ENCODE measurements at places on chromosomes 12 and 14. TPM values are rescaled to one million over a fixed set of nuclear protein-coding genes. Genes with fewer than 3 reads are reported as not detected.

GRCh38 chr12:107492393-107493134, 193.0 kb upstream of the PWP1 start:
- no peak for DNase-seq

DNA sequence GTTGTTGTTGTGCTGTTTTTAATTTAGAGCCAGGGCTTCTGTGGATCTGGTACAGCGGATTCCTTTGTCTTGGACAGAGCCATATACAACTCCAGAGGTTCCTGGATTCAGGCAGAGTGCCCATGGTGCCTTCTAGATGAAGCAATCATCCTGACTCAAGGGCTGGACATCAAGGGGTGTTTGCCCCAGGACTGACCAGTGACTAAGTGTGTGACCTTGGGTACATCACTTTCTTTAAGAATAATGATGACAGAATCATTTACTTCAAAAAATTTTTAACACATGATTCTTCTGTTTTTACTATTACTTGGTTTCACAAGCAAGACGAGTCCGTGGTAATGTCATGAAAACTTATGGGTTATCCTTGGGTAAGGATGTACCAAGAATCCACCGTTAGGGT, 397.3 kb downstream of the ZFP36L1 start:
- DNase-seq: no peak

- no peak for DNase-seq
Observed at GRCh38 chr14:27672047-27672446, 1074.2 kb upstream of the NOVA1 start.

KHNYN gene
- 25.1 TPM for total RNA-seq

DNA sequence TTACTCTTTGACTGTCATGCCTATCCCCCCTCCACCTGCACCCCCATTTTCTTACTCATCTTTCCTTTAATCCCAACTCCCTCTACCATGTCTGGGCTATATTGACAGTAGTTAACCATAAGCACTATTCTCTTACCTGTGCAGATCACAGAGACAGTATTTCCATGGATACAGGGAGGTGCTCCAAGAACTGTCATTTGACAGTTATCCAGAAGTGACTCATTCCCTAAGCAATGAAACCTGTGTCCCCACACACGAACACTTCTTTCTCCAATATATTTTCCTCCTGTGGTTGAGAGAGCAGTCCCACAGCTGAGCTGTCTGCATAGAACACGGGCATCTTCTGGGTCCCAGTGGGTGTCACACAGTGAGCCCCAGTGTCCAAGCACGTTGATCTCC, 68.8 kb downstream of the CD163L1 start:
- no peak for DNase-seq

GRCh38 chr12:11510671-11511070, 115.3 kb upstream of the PRB2 start:
- DNase-seq: no peak

- peak; percentile 40 for DNase-seq
Observed at GRCh38 chr14:20332788-20333493, at the start of gene CCNB1IP1. Gene CCNB1IP1 (minus strand): TSS chr14:20333279. CDS start chr14:20316523, 16,756 bp downstream.

- no peak for DNase-seq
Observed at GRCh38 chr14:43141636-43142191, 1365.4 kb downstream of the FSCB start.

DNA sequence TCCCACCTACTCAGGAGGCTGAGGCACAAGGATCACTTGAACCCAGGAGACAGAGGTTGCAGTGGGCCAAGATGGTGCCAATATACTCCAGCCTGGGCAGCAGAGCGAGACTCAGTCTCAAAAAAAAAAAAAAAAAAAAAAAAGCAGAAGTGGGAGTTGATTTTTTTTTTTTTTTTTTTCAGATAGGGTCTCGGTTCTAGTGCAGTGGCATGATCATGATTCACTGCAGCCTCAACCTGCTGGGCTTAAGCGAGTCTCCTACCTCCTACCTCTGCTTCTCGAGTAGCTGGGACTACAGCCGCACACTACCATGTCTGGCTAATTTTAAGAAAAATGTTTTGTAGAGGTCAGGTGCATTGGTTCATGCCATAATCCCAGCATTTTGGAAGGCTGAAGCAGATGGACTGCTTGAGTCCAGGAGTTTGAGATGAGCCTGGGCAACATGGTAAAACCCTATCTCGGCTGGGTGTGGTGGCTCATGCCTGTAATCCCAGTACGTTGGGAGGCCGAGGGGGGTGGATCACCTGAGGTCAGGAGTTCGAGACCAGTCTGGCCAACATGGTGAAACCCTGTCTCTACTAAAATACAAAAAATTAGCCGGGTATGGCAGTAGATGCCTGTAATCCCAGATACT, 16.3 kb upstream of the HSP90AA1 start:
- DNase-seq: no peak

DNA sequence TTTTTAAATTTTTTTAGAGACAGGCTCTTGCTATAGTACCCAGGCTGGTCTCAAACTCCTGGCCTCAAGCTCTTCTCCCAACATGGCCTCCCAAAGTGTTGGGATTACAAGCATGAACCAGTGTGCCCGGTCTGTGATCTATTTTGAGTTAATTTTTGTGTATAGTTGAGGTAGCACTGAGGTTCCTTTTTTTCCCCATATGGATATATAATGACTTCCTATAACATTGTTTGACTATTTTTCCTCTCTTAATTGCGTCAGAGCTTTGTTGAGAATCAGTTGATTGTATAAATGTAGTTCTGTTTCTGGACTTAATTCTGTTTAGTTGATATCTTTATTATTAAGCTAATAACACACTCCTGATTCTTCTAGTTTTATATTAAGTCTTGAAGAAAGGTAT, 8.6 kb upstream of the M6PR start:
- no peak for DNase-seq

CD69 gene
- total RNA-seq: 1.1 TPM

DNA sequence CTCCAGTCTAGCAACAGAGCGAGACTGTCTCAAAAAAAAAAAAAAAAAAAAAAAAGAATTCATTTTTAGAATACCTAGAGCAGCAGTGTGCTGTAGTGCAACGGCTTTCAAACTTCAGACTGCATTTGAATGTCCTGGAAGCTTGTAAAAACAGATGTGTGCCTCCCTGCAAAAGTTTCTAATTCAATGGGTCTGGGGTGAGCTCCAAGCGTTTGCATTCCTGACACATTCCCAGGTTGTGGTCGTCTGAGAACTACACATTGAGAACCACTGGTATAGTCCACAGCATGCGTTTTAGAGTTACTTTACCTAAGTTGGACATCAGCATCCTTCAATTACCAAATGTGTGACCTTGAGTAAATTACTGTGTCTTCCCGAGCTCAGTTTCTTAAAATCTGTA, 816.8 kb downstream of the NRXN3 start:
- DNase-seq: no peak

GRCh38 chr12:124363353-124363965, 68.6 kb downstream of the RFLNA start:
- no peak for DNase-seq

GRCh38 chr14:93318927-93319326, 13.9 kb downstream of the BTBD7 start:
- DNase-seq: no peak

GRCh38 chr12:97168804-97169203, 261.7 kb downstream of the NEDD1 start:
- DNase-seq: no peak

RASAL1 gene
- total RNA-seq: not detected

- no peak for DNase-seq
Observed at GRCh38 chr14:33762161-33762851, 188.6 kb downstream of the EGLN3 start.

DNA sequence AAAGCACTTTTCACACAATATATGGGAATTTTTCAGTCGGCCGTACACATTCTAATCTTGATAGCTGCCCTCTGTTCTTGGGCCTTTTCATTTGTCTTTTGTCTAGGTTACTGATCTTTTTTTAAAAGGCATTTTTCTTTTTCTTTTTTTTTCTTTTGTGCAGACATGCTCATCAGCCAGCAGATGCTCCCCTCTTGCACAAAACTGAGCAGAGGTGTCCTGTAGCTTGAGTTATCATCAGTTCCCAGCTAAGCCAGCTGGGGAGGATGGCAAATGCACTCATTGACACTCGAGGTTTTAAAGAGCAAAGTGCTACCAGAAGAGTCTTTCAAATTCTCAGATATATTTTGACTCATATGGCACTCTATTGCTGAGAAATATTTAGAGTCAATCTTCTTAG, 913.9 kb upstream of the SEL1L start:
- no peak for DNase-seq

KCNA5 gene
- total RNA-seq: 2.2 TPM

RNU4-1 gene
- total RNA-seq: 1,438 TPM

DNA sequence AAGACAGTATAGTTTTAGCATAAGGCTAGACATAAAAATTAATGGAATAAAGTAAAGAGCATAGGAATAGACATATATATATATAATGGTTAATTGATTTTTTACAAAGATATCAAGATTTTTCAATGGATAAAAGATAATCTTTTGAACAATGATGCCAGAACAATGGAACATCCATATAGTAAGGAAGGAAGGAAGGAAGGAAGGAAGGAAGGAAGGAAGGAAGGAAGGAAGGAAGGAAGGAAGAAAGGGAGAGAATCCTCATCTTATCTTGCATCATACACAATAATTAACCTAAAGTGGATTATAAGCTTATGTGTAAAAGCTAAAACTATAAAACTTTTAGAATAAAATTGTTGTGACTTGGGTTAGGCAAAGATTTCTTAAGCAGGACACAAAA, 9.8 kb upstream of the NELL2 start:
- DNase-seq: no peak

DNA sequence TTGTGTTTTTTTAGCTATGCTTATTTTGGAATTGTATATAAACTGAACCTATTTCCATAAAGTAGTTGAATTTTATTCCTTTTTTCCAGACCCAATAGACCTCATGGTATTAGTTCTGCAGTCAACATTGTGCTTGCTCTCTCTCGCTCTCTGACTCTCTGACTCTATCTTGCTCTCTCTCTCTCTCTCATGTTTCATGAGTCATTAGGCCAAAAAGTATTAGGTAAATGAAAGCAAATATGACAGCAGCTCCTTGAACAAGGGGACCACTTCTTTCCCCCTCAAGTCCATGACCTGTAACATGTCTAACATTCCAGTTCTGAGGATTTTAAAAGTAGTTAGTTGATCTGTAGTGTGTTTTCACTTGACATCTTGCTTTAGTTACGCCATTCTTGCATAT, 14.0 kb upstream of the C12orf71 start:
- DNase-seq: no peak

DNA sequence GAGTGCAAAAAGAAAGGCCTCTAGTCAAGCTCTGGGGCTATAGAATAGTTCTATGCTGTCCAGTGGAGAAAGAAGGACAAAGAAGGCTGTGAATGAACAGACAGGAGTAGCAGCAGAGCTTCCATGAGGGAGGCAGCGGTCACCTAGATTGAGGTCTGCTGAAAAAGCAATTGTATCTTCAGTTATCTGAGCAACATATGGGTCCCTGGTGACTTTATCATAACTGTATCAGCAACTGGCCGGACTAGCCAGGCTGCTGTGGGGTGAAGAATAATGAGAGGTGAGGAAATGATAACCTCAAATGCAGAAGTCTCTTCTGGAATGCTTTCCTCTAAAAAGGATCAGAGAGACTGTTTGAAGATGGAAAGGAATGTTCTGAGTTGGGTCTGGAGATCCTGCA, 971.3 kb upstream of the TMEM132C start:
- DNase-seq: no peak

- DNase-seq: peak; percentile 78
Observed at GRCh38 chr12:119060847-119061796, 79.8 kb downstream of the SRRM4 start.

GRCh38 chr12:71536279-71536938, 96.8 kb downstream of the LGR5 start:
- no peak for DNase-seq

DNA sequence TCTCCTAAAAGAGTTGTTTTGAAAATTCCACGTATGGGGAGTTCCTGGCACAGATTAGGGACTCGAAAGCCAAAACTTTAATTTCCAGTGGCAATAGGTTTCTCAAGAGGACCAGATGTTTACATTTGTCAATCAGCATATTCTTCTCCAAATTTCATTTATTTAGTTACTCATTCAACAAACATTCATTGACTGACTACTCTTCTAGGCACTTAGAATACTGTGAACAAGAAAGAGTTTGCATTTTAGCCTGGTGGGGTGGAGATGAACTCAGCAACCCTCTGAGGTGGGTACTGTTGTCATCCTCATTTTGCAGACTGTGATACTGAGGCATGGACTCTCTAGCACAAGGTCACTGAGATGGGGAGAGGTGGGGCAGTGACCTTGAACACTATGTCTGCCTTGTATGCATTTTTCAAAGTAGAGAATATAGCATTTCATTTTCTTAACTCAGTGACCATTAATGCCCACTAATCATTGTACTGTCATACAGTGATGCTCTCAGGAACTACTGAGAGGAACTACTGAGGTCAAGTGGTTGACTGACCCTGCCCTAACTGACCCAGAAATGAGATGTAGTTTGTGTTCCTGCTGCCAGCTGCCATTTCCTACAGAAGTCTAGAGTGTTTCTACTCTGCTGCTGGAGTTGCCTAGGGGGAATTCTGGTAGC, 2.2 kb downstream of the L3HYPDH start:
- DNase-seq: no peak

GRCh38 chr12:67452119-67452805, 183.1 kb downstream of the CAND1 start:
- DNase-seq: no peak

MFAP5 gene
- total RNA-seq: 29.1 TPM

DNA sequence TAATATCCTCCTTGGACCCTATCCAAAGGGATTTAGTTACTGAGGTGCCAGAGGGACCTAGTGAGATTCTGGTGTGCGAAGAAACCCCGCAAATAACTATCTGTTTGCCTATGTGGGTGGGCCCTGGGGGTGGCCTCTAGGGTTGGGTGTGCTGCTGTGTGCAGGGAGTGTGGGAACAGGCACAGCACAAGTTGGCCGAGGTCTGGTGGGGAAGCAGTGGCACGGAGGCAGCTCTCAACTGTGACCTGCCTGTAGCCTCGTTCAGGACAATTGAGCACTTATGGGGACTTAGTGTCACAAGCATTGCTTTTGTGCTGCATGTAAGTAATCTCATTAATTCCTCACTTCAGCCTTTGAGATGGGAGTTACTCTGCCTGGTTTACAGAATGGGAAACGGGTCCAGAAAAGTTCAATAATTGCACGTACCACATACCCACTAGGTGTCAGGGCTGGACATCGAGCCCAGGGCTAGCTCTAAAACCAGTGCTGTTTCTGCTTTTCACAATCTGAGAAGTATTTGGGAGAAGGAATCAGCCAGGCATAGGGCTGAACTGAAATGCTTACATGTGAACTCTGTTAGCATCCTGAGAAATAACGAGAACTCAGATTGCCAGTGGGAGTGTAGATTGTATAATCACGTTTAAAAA, 58.8 kb downstream of the TECPR2 start:
- DNase-seq: no peak

DNA sequence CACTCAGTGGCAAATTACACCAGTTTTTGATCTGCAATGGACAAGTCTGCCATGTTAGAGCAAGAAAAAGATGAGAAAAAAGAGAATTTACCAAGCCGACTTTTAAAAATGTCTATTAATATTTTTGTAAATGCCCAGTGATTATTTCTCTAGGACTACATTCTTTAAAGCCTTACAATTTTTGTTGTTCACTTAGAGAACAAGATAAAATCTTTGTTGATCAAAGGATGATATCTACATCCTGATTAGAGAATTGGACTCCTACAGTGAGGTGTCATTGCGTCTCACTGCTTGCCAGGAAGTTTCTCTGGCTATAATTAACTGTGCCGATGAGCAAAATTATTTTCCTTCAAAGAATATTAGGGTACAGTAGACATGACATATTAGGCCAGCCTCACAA, 1.7 kb upstream of the CFAP54 start:
- DNase-seq: no peak

- DNase-seq: no peak
Observed at GRCh38 chr12:81086342-81086741, 8.5 kb downstream of the ACSS3 start.

GRCh38 chr14:78292003-78292402, 121.8 kb downstream of the NRXN3 start:
- DNase-seq: no peak

All from left ventricle myocardium superior (tissue), 1 donor.